ENCODE measurements at places on chromosomes 3 and 15.

GRCh38 chr3:73280746-73281145 lies 219.3 kb downstream of the EBLN2 start:
- DNase-seq = no peak

DNA sequence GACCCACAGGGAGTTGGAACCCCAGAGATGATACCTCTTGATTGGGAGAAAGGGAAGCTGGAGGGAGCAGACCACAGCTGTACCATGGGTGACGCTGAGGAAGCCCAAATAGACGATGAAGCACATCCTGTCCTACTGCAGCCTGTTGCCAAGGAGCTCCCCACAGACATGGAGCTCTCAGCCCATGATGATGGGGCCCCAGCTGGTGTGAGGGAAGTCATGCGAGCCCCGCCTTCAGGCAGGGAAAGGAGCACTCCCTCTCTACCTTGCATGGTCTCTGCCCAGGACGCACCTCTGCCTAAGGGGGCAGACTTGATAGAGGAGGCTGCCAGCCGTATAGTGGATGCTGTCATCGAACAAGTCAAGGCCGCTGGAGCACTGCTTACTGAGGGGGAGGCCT lies 201.1 kb downstream of the AKAP13 start:
- DNase-seq = no peak

DNA sequence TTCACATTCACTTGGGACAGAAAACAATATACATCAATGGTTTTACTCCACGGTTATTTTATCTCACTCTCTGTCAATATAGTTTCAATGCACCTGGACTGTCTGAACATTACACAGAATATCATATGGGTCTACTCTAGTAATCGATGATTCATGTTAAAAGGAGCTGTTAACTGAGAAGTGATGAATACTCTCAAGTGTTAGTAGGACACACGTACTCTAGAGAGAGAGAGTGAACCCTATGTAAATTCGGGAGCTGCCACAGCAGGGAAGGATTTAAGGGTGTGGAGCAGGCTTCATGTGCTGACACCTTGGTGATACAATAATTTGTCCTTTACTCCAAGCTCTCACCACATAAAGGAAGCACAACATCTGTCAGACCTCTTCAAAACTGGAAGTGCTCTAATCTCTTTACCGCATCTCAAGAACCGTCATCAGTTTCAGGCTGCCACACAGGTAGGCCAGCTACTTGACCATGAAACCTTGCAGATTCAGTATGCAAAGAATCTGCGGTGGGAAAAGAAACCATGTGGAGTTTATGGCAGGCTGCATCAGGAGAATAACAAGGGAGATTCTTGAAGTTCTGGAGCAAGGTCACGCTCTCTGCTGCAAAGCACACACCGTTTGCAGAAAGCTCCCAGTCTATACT lies 199.2 kb upstream of the TMC3 start:
- no peak for DNase-seq

- peak; percentile 68 for DNase-seq
Measured at GRCh38 chr3:64242435-64242834, 17.2 kb upstream of the PRICKLE2 start.

DNA sequence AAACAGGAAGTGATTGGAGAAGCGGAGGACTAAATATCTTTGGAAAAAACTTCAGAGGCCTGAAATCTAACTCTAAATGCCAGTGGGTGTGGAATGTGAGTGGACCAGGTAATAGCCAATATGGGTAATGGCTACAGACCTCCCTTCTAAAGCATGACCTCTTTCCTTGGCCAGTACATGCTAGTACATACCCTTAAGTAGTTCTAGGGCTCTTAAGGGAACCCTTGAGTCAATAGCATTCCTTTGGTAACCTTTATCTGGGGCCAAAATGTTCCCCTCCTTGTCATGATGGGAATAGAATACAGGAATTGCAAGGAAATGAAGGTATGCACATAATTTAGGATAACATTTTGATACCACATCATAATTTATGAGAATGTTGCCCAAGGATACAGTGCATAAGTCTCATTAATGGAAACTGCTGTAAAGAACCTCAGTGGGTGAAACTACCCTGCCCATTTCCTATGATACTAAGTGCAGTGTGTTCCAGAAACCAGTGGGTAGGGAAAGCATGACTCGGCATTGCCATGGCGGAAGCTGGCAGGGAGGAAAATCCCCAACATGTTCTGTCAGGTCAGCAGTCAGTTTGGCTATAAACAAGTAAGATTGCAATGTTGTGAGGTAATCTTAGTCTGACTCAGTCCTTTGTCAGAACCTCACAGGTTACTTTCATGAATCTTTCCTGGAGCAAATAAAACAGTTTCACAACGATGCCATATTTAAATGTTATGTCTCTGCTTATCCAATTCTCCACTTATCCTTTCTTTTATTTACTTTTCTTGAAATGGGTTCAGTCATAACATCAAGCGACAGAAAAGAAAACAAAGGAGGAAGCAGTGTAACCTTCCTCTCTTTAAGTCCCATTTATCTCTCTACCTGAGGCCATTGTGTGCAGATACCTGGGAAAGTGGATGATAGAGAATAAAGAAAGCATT lies 23.5 kb upstream of the RAP2B start:
- DNase-seq = peak; percentile 89

- no peak for DNase-seq
Measured at GRCh38 chr3:146026547-146026946, 134.4 kb downstream of the PLOD2 start.

All from hepatocyte (in vitro differentiated cells).